ENCODE measurements at places on chromosomes 6 and 20.
A peak's percentile ranks its signal among the peaks of the same experiment; 100 is the strongest.

DNA sequence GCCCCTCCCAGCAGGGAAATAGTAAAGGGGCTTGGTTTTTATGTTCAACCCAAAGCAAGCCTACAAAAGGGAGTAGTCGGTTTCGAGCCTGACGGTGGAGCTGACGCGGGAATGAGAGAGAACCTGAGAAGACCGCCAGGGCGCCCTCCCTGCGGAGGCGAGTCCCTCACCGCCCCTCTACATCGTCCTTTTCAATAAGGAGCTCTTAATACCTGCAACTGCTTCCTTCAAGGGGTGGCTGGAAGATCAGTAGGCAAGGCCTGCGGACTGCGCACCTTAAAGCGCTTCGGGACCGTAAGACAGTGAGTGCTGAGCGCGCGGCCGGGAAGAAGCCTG, 709 bp upstream of the ZNF76 start:
- DNase-seq: no peak

- no peak for DNase-seq
Observed at GRCh38 chr6:99575544-99576227, 7.2 kb upstream of the CCNC start.

DNA sequence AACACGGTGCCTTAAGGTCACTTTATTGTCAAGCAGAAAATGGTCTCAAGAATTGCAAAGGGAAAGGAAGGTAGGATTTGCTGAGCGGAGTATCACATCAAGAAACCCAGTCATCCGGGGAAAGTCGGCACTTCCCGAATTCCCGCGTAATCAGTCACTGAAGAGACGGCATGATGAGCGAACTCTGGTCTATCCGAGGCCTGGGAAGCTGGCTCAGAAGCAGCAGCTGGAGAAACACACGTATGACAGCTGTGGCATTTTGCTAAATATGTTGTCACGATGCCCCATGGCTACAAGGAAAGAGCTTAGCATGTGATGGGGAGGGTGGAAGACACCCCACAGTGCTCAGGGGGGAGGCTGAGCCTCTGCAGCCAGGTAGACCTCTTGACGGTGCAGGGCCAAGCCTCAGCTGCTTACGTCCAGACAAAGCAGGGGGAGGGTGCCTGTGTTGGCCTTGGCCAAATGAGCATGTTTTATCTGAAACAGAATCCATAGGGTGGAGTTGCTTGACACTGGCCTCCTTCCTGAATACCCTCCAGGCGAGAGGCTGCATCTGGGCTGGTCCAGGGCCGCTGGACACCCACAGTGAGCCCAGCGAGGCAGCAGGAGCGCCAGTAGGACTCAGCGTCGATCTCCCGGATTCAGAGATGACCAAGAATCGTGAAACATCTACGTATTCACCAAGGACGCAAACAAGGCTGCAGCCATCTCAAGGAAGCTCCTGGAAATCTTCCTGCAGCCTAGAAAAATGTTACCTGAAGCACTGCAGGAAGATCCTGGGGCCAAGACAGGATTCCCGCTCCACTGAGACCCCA, 118.8 kb upstream of the AFDN start:
- DNase-seq: no peak

- DNase-seq: no peak
Observed at GRCh38 chr20:53146201-53146891, 174.2 kb downstream of the TSHZ2 start.

GRCh38 chr6:109801794-109802193, 110.7 kb downstream of the FIG4 start:
- no peak for DNase-seq

- peak; percentile 33 for DNase-seq
Observed at GRCh38 chr6:157644043-157644810, 178.8 kb upstream of the SNX9 start.

- no peak for DNase-seq
Observed at GRCh38 chr6:25180630-25181349, 98.4 kb upstream of the CARMIL1 start.

GRCh38 chr20:46226602-46227001, 81.7 kb downstream of the CDH22 start:
- no peak for DNase-seq

DNA sequence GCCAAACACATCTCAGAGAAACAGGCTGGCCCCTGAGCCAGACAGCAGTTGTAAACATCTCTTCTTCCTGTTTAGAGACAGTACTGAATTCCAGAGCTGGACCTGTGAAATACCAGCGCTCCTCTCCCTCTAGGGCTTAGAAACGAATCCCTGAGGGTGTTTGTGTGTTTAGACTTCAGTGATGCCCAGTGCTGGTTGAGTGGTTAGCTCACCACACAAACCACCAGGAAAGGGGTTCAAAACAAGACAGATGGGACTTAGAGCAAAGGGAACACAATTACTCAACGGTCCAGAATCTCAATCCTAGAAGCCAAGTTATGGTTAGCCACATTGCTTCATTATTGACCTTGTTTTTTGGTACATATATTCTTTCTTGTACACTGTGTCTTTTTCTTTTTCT, 108.7 kb upstream of the TMEM170B start:
- DNase-seq: no peak

- DNase-seq: no peak
Observed at GRCh38 chr6:114040871-114041270, 69.9 kb upstream of the HDAC2 start.

DNA sequence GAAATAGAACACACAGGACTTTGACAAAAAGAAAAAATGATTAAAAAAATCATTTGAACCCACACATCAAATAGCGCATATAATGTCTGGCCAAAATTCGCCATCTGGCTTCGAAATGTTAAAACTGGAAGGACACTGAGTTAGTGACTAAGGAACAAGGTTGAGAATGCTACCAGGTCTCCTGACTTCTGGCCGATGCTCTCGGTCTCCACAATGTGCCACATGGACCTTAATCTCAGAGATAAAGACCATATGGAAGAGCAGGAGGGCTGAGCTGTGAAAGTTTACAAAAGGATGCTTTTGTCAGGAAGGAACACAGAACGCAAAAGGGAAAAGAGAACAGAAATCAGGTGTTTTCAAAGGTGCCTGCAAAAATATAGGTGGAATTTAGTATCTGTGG, 54.7 kb downstream of the FAXC start:
- no peak for DNase-seq

DNA sequence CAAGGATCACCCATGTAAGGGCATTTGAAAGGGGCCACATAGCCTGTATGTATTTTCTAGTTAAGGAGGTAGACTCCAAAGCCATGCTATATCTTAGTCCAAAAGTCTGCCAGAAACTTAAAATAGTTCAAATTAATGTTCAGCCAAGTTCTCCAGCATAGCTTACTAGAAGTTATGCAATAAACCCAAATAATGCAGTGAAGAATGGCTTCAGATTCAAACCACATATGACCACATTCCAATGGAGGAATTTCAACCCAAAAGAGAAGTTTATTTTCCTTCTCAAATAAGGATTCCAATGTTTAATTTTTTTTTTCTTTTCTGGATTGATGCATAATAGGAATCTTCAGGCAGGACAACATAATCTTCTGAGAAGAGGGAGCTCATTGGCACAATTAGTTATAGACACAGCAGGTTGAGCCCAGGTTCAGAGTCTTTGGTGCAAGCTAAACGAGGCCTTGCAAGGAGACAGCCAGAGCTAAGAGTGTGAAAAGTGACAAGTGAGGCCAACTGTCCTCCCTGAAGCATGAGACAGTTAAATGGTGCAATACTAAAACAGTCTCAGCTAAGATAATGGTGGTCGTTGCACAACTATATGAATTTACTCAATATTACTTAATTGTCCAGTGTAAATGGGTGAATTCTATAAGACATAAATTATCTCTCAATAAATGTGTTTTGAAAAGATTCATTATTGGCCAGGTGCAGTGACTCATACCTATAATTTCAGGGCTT, 598.8 kb upstream of the CDH4 start:
- DNase-seq: no peak

GRCh38 chr6:170176898-170177771, 113.7 kb downstream of the DLL1 start:
- DNase-seq: no peak

DNA sequence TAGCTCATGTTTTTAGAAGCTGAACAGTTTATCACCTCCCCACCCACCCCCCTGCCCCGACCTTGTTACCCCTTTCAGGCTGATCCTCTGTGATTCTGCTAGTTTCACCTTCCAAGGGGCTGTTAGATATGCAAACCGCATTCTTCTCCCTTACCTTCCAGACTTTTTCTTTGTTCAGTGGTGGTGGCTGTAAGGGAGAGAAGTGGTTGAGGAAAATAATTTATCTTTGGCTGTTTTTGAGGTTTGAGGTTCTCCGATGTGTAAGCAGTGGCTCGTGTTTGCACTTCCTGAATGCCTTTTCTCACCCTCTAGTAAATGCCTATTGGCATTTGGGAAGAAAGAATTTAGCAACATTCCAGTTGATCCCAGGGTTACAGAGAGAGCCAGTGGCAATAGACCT, 69.4 kb upstream of the KCNG1 start:
- no peak for DNase-seq

DNA sequence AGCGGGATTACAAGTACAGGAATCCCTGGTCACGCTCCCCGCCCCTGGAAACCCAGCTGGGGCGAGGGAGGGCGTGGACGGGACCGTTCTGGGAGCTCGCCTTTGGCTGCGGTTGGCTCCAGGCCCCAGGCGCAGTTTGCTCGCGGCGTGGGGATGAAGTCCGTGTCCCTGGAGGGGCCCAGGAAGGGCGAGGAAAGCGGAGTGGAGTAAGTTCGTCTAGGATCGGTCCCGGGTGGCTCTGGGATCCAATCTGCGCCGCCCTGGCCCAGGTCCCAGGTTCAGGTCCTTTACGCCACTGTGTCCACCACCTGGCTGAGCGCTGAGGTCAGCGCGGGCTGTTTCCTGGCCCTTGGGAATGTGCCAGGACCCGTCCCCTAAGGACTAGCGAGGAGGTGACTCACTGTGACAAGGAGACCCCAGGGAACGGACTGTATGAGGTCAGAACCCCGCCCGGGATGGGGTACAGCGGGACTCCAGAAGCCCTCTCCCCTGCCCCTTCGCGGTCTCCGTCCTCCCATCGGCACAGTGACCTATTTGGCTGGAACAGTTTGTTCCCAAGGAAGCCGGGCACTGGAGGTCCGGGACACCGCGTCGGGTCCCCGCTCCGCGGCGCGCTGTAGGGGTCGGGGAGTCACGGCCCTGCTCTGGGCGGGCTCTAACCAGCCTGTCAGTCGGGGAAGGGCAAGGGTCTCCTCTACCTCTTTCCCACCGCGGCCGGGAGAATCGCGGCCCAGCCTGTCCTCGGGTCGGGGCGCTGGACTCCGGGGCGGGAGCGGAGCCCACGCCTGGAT, 724 bp downstream of the CDKN1A start:
- DNase-seq: peak; percentile 23

DNA sequence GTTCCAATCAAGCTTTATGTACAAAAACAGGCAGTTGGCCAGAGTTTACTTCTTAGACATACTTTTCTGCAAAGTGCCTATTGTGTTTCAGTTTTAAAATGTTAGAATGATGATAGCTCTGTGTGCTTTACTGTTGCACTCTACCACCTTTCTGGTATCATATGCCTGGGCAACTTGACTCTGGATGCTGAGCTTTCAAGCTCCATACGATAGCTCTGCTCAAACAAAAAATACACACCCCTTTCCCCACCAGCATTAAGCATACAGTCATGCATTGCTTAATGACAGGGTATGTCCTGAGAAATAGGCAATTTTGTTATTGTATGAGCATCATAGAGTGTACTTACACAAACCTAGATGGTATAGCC, 123.1 kb downstream of the RCAN2 start:
- no peak for DNase-seq

DNA sequence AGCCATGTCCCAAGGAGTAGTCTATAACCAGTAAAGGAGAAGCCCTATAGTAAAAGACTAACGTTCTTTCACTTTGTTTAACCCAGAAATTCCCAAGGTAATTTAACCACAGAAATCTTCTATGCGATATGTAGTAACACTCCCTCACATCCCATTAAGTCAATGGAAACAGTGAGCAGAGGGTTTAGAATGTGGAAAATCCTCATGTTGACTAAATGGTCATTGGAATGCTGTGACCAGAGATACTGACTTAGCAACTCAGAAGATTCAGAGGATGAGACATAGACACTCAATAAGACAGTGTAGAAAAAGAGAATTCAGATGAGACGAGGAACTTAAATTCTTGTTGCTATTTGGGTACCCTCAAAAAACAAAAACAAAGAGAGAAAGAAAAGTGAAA, 562.2 kb upstream of the NOX3 start:
- no peak for DNase-seq

GRCh38 chr6:26224940-26225847, 138.0 kb downstream of the HFE start:
- DNase-seq: peak; percentile 66

- no peak for DNase-seq
Observed at GRCh38 chr20:32168184-32168910, 39.2 kb downstream of the PLAGL2 start.

DNA sequence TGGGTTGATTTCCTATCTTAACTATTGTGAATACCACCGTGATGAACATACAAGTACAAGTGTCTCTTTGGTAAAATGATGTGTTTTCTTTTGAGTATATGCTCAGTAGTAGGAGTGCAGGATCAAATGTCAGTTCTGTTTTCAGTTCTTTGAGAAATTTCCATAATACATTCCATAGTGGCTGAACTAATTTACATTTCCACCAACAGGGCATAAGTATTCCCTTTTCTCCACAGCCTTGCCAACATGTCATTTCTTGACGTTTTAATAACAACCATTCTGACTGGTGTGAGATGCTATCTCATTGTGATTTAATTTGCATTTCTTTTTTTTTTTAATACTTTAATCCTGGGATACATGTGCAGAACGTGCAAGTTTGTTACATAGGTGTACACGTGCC, 268.8 kb downstream of the CENPW start:
- DNase-seq: no peak

- DNase-seq: no peak
Observed at GRCh38 chr6:126797981-126798380, 320.5 kb upstream of the RSPO3 start.

- DNase-seq: no peak
Observed at GRCh38 chr20:43963233-43963632, 48.6 kb downstream of the TOX2 start.

DNA sequence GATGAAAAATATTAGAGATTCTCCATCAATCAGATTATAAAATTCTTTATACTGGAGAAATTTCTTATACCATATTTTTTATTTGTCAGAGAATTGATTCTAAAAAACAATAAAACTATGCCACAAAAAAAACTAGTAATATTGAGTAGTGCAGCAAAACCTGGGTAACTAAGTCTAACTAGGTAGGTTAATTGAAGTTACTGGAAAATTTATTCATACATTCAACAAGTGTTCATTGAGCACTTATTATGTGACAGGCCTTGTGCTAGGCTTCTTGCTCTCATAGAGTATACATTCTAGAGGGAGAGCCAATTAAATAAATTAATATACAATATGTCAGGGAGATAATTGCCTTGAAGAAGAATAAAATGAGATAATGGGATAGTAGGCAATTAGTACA, 189.4 kb downstream of the EYA4 start:
- no peak for DNase-seq

- DNase-seq: no peak
Observed at GRCh38 chr6:36072681-36073080, 45.1 kb downstream of the MAPK14 start.

GRCh38 chr6:47076422-47077344, 34.6 kb upstream of the ADGRF1 start:
- peak; percentile 50 for DNase-seq
